ENCODE measurements at places on chromosomes 4 and X.
A peak's percentile ranks its signal among the peaks of the same experiment; 100 is the strongest.

DNA sequence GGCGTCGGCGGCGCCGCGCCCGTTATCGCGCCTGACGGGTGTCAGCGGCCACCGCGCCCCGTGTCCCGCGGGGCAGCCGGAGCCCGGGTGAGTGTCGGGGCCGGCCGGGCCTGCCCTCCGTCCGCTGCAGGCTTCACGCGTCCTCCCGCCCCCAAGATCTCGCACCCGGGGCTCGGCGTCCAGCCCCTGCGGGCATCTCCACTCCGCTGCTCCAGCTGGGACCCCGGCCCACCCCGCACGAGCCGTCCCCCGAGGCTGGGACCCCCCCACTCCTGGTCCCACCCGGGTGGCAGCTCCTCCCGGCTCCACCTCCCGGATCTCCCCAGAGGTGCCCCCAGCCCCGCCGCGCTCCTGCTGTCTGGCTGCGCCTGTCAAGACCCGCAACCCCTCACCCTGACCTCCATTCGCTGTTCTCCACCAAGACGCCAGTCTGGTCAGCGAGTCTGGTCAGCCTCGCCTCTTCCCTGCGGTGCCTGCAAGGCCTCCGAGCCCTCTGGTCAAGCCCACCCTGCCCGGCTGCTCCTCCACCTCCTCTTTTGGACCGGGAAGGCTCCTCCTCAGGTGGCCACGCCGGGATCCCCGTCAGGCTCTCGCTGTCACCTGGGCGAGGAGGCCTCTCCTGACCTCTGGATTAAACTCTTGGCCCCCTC is 66.0 kb upstream of the NKX1-1 start:
- DNase-seq, result no peak

GRCh38 chr4:75714011-75714410 is 10.4 kb upstream of the USO1 start:
- no peak for DNase-seq

- no peak for DNase-seq
Observed at GRCh38 chr4:13088726-13089658, 395.1 kb downstream of the RAB28 start.

DNA sequence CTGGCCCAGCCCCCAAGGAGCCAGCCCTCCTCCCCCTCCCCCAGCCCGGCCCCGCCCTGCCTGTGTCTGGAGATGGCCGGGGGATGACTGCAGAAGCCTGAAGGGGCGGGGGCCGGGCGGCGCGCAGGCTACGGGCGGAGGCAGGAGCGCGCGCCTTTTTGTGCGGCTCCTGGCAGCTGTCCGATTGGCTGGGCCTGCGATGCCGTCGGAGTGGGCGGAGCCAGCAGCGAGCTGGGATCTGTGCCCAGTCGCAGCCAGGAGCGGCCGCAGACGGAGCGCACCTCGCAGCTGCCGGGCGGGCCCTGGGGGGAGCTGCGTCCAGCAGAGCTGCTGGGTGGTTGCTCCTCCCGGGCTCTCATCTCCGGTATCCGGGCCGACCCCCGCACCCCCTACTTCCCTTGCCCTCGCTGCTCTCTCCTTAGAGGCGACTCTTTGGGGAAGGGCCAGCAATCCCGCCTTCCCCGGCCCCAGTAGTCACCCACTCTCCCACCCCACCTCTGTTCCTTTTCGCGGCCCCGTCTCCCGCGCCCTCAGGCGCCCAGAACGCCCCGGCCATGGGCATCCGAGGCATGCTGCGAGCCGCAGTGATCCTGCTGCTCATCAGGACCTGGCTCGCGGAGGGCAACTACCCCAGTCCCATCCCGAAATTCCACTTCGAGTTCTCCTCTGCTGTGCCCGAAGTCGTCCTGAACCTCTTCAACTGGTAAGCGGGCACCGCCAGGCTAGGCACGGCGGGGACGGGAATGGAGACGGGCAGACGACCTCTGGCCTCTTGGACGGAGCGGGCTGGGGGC is at the start of gene GABRQ:
Gene GABRQ, plus strand, starts transcription at position 247 of the 794 bp plus-strand sequence. Its CDS starts 308 bp downstream, at position 555.
- peak; percentile 20 for DNase-seq

DNA sequence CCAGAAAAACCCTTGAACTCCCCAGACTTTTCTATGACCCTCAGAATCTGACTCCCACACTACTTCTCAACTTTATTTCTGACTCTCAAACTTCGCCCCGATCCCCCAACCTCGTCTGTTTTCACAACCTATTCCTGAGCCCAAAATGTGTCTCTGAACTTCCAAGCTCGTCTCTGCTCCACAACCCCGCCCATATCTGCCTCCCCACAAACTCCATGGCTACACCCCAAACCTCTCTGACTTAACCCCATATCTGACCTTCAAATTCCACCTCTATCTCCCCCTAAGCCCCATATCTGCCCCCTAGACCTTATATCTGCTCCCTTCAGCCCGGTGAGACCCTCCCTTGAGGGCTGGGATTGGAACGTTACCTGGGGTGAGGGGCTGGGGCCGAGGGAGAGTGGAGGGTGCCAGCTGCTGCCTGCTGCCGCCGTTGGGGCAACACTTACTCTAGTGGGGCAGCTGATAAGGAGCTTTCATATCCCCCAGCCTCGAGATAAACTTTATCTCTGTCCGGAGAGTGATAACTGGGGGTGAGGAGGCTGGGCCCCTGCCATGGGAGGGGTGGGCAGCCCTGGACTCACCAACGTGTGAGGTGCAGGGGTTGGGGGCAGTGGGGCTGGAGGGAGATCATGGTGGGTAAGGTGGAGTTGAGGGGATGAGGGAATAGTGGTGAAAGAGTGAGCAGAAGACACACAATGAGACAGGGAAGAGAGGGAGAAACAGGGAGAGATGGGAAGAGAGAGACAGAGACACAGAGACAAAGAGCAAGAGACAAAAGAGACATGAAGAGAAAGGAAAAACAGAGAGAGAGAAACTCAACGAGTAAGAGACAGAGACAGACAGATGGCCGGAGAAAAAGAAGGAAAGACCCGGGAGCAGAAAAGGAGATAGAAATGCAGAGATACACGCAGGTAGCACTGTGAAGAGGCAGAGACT is 1.4 kb downstream of the GATA1 start:
- DNase-seq, result no peak

- DNase-seq, result no peak
Observed at GRCh38 chrX:17494216-17494615, 119.2 kb downstream of the NHS start.

DNA sequence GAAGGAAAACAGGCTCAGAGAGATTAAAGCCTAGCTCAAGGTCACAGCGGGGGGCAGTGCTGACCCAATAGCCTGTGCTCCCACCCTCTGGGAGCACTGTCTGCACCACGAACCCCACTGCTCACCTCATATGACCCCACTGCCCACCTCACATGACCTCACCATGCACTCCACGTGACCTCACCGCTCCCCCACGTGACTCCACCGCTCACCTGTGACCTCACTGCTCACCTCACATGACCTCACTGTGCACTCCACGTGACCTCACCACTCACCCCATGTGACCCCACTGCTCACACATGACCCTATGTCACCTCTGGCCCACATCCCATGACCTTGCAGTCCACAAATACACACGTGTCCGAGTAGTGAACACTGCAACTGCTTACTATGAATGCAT is 55.4 kb downstream of the ACOX3 start:
- DNase-seq, result no peak

- no peak for DNase-seq
Observed at GRCh38 chr4:25467843-25468242, 90.8 kb downstream of the ANAPC4 start.

DNA sequence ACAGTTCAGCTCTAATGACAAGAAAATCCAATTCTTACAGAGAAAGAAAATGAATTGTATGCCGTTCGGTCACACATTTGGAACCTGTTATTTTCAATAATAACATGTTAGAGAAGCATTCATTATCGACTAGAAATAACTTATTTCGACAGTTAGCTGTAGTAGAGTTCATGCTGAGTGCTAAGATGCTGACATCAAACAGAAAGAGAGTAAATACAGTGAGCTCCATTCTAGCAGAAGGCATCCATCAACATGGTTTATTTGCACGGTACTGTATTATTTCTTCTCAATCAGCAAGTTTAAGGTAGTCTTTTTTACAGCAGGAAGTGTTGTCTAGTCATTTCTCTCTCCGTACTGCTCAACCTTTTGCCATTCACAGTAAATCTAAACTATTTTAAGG is 732.1 kb downstream of the STIM2 start:
- no peak for DNase-seq

GRCh38 chr4:123348946-123349345 is 47.6 kb upstream of the SPRY1 start:
- DNase-seq, result no peak

- DNase-seq, result no peak
Observed at GRCh38 chr4:14952352-14952751, 49.9 kb upstream of the CPEB2 start.

GRCh38 chr4:91064157-91064853 is 937.1 kb downstream of the CCSER1 start:
- no peak for DNase-seq

DNA sequence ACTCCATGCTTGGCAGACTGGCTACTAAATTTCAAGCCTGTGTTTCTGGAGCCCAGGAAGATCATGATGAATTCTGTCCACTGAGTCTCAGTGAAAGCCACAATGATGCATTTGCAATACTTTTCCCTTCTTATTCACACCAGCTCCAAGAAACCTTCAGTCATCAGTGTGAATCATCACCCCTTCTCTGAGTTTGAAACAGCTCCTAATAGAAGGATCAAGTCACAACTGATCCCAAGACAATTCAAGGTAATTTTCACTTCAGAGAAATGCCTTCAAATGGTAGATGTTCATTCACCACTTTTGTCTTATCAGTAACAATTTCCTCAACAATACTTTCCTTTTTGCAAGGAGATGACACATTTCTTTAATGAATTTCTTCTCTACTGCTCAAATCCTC is 257.4 kb downstream of the NLGN4X start:
- no peak for DNase-seq

- DNase-seq, result no peak
Observed at GRCh38 chr4:136967069-136967468, 565.2 kb downstream of the PCDH18 start.

DNA sequence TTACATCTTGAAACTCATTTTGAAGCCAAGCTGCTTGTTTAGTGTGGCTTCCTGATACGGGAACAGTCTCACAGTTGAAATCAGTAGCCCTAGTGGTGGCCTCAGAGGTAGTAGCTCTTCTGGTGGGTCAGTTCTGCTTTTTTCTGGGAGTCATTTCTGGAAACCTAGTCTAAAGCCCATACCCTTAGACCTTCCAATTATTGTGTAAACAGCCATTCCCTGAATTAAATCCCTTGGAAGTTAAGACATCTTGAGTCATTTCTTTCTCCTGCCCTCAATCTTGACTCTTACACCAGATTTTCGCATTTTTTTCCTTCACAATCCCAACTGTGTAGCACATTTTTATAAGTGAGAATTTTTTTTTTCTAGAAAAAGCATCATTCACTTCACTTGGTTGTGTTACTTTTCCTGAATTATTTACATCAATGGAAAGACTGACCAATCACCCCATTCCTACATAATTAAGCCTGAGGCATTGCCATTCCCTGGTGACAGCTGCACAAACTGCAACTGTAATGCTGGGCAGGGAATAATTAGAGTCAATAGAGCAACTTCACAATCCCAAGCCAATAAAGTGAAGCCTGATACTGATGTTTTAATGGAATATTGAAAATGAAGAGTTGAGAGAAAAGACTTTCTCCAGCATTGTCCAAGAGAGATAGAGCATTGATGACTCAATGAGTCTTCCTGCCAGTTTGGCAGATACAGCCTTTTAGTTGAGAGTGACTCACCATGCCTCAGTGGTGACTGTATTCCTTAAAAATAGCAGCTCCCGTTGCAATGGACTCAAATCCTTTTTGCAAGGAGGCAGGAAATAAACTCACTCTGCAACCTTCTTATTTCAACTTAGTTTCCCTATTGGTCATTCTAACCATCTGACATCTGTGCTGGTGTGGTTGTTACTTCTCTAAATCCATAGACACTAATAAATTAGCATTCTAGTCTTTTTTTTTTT is 13.0 kb upstream of the SEPSECS start:
- DNase-seq, result no peak

DNA sequence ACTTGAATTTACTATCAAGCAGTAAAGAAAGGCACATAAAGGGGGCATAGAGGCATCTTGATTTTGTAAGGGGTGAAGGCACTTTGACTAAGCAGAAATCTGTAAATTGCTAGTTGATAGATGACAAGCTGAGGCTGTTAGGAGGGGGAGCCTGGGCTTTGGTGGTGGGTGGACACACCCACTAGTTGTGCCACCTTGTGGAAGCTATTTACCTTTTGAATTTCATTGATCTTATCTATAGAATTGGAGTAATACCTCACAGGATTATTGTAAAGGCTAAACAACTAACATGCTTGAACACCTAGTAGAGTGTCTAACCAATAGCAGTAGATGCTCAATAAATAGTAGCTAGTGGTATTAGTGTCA is 142.8 kb upstream of the KCNIP4 start:
- DNase-seq, result no peak

- DNase-seq, result no peak
Observed at GRCh38 chr4:83569429-83569828, 33.5 kb downstream of the GPAT3 start.

DNA sequence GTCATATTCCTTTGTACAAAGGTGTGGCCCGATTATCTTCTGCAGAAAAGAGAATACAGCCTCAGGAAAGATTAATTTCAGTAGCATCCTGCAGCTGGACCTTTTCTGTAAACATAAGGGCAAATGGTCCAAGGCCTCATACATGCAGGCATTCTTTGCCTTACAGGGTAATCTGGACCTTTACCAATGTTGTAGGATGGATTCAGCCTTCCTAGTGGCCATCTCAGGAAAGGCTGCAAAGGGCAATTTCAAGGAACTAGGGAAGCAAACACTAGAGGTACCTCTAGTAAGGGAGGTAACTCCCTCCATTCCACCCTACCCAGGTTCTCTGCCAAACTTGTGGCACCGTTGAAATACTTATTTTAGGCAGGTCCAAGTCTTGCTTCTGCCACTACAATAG is 43.0 kb downstream of the UGT2B28 start:
- no peak for DNase-seq

- no peak for DNase-seq
Observed at GRCh38 chrX:120680090-120680489, 50.2 kb upstream of the C1GALT1C1 start.

DNA sequence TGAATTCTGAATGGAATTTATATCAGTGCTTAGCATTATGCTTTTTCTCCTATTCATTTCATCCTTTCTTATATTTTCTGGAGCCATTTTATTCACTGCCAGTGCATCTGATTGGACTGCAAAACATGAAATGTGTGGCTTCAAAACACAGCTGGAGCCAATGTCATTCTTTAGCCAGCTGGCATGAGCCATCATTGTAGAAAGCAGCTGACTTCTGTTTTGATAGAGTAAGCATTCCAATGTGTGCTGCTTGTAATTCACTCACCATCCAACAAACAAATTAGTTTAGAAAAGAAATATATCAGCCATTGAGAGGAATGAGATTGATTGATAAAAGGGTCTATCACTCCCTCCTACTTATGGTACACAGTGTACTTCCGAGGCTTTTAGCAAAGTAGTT is 2616.0 kb downstream of the ARAP2 start:
- DNase-seq, result no peak

- DNase-seq, result no peak
Observed at GRCh38 chr4:77773101-77773500, 46.1 kb downstream of the CNOT6L start.

DNA sequence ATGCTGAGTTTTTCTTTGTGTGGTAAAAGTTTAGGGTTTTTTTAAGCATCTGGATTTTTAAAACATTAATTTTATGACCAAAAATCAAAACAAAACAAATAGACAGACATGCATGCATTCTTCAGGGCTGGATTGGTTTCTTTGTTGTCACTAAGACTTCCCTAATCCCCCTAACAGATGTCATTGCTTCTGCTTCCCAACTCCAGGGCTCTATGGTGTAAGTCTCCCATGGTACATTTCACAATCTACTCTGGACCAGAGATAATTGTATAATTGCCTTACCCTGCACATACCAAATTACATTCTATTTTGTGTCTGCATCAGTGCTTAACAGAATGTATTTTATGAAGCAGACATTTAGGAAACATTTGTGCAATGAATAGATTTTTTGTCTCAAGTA is 529.1 kb upstream of the SMIM31 start:
- DNase-seq, result no peak

Data from activated naive CD4-positive, alpha-beta T cell treated with anti-CD3 and anti-CD28 coated beads, Interleukin-2, amount 10 ng/mL, durations not matched to agents 7 days and 5 days (primary cell).